ENCODE measurements at places on chromosomes 16 and 17.

GRCh38 chr17:42240201-42240600 is 36.0 kb downstream of the STAT5B start:
- peak; percentile 35 for DNase-seq

DNA sequence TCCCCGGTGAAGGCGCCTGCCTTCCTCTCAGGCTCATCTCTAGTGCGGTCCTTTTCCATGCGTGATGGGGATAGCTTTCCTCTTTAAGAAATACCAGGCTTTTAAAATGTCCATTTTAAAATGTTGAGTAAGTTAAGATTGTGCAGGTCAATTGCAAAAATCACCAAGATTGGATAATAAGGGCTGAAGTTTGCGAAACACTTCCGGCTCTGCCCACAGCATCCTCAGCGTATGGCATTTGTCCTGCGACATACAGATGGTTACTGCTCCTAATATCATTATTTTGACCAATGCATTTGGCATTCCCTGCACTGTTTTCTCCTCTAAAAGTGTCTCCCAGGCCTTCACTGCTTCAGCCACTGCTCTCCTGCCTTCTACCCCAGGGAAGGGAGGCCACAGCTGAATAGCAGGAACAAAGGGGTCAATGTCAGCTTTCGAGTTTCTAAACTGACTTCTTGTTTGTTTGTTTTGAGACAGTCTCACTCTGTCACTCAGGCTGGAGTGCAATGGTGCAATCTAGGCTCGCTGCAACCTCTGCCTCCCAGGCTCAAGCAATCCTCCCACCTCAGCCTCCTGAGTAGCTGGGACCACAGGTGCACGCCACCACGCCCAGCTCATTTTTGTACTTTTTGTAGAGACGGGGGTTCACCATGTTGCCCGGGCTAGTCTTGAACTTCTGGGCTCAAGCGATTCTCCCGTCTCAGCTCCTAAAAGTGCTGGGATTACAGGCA is 91.9 kb downstream of the CRISPLD2 start:
- peak; percentile 28 for DNase-seq

- no peak for DNase-seq
These were observed 12.6 kb downstream of the GRB7 start for GRCh38 chr17:39750131-39751015.

- DNase-seq, result peak; percentile 52
These were observed 12.4 kb downstream of the CCDC43 start for GRCh38 chr17:44677136-44677535.

- DNase-seq, result peak; percentile 16
These were observed 5.5 kb upstream of the KRT10 start for GRCh38 chr17:40827746-40828453.

DNA sequence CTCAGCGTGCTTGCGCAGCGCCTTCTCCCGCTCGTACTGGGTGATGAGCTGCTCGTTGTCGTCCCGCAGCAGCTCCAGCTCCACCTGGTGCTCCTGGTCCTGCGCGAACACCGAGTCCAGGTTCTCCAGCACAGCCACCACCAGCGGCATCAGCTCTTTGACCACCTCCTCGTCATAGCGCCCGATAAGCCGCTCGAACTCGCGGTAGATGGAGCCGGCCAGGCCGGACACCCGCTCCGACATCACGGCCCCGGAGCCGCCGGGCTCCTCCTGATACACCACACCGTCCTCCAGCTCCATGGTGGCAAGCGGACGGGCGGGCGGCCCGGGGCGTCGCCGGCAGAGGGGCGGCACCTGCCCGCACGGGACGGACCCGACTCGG is 320 bp downstream of the SPAG9 start:
- peak; percentile 37 for DNase-seq

DNA sequence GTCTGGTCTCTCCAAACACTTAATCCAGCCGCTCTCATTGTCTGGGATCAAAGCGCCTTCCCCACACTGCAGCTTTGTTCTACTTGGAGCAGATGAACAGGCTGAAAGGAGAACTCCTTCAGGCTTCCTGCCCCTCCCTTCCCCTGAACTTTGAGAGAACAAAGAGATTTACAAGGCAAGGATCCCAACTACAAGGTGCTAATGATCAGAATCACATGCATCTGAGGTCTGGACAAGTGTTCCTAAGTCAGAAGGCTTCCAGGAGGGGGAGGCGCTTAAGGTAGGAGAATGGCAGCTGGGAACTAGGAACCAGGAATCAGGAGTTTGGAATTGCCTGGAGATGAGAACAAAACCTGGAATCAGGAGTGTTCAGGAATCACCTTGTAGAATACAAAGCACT is 606.3 kb upstream of the CDH11 start:
- no peak for DNase-seq

GRCh38 chr16:57611181-57611580 is 17.2 kb upstream of the ADGRG1 start:
- peak; percentile 49 for DNase-seq

DNA sequence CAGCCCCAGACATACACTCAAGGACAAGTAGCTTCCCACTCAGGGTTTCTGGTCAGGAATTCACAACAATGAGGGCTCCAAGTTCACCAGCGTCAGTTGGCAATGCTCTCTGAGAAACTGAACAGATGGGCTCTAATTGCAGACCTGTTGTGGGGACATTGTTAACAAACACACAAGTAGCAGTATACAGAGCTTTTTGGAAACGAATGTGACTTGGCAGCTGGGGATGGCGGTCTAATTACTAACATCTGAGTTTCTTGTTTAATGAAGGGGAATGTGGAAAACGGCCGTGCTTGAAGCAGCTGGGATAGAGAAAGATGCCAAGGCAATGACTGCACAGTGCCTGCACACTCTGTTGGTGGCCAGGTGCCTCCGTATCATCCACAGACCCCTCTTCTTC is 316.1 kb upstream of the IRX3 start:
- peak; percentile 1 for DNase-seq

DNA sequence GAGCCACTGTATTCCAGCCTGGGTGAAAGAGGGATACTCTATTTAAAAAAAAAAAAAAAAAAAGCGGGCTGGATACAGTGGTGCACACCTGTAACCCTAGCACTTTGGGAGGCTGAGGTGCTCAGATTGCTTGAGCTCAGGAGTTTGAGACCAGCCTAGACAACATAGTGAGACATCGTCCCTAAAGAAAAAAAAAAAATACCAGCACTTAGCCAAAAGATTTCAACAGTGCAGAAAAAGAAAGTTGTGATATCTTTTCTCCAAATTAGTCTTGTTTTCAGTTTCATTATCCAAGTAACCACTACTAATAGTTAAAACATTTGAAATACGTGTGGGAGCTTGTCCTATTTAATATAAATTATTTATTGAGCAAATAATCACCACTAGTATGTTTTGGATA is 48.7 kb downstream of the TENT4B start:
- no peak for DNase-seq

- DNase-seq, result peak; percentile 44
These were observed 14.4 kb upstream of the ALDH3A1 start for GRCh38 chr17:19762515-19762961.

GRCh38 chr17:78748048-78748729 is 33.9 kb downstream of the CYTH1 start:
- no peak for DNase-seq

- peak; percentile 92 for DNase-seq
These were observed 2.1 kb downstream of the ACE start for GRCh38 chr17:63478814-63479494.

DNA sequence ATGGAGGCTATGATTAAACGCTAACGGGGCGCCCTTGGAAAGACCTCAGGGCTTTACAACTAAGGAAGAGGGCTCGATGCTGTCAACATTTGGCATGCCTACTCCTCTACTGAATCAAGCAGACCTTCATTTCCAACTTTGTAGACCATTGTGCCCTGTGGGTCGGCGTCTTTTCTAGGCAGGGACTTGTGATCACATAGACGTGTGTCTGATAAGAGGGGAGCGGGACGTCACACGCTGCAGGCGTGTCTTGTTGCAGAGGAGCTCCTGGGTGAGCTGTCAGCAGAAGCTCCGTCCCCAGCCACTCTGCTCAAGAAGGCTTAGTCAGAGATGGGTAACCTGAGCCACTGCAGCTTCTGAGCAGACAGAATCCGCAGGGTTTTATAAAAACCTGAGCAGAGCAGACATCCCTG is 2.8 kb downstream of the MAPK8IP3 start:
- DNase-seq, result peak; percentile 48

- no peak for DNase-seq
These were observed 11.2 kb downstream of the PRAC1 start for GRCh38 chr17:48711128-48711527.

DNA sequence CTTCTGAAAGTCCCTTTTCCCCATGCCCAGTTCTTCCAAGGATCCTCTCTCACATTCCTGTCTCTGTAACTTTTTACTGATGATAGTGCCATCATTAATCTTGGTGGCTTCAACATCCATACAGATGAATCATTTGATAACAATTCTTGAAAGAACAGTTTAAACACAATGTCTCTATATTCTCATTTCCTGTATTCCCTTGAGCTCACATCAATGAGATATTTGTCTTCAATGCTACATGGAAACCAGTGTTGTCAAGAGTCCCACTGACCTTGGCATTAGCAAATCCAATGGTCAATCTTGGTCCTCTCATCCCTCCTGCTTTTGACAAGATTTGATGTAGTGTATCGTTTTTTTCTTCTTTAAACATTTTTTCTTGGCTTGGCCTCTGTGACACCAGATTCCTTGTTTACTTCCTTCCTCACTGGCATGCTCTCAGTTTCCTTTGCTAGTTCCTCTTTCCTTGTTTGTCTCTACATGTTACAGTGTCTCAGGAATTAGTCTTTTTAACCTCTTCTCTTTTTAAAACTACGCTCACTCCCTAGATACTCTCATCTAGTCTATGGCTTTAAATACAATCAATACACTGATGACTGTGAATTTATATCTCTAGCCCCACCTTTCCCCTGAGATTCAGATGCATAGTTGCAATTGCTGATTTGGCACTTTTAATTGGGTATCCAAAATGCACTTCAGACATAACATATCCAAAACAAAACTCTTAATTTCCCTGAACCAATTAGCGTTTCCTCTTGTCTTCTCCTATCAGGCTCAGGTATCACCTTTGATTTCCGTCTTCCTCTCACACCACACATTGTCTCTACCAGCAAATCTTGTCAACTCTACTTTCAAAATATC is 134.0 kb downstream of the MYO1D start:
- DNase-seq, result peak; percentile 11

DNA sequence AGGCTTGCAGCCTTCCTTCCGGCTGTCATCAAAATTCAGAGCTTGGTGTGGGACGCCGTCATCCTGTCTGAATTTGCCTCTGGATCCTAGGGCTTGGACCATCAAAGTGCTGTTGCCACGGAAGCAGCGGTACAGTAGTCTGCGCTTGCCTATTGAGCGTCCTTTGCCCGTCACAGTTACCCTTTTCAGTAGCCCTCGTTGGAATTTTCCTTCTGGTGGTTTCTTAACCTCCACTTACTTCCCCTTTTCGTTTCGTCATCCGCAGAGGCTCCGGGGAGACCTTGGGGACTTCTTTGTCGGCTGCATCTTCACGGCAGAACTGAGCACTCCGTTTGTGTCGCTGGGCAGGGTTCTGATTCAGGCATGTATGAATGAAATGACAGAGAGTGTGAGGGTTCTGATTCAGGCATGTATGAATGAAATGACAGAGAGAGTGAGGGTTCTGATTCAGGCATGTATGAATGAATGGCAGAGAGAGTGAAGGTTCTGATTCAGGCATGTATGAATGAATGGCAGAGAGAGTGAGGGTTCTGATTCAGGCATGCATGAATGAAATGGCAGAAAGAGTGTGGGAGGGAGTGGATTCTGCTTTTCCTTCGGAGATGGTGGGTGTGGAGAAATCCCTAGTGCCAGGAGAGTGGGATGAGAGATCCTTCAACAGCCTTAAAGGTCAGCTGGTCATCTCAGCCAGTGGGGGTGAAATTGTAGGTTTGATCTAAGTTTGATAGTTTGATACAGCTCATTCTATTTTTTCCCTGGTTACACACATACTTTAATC is 8.0 kb downstream of the TLCD3A start:
- DNase-seq, result no peak

GRCh38 chr17:48024149-48025039 is 13.2 kb downstream of the COPZ2 start:
- peak; percentile 61 for DNase-seq

GRCh38 chr16:58099097-58099955 is 29.9 kb downstream of the CFAP20 start:
- DNase-seq, result no peak

DNA sequence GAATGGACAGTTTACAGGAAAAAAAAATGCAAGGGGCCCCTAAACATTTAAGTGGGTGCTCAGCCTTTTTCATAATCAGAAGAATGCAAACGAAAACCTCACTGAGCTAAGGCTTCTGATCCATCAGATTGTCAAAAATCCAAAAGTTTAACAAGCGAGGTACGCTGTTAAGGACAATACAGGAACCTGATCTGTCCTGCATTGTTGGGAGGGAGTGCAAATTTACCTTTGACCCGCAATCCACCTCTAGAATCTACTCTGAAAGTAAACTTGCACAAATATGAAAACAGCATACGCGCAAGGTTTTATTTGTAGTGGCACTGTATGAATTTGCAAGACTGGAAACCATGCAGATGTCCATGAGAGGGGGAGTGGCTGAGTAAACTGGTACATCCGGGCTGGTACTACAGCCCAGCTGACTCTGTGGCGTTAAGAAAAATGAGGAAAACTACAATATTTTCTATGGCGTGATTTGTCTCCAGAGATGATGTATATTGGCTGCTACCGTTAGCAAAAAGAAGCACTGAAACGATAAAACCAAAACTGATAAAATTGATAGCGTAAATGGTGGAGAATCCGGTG is 28.8 kb upstream of the ST6GALNAC1 start:
- no peak for DNase-seq

DNA sequence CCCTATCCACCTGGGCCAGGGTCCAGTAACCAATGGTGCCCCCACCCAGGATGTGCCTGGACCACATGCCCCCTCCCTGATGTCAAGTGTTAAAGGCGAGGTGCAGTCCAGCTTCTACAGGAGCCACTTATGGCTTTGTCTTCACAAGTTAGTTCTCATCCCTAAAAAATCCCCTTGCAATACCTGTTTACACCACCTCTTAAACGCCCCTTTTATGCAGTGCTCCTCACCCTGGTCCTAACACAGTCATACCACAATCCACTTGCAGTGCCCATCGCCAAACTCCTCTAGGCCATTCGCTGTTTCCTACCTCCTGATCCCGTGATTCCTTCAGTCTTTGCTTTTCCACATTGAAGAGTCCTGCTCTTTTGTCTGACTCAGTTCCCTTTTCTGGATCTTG is 7.1 kb downstream of the GLYR1 start:
- DNase-seq, result no peak

GRCh38 chr17:8091033-8091687 is 3.6 kb upstream of the ALOX12B start:
- DNase-seq, result no peak

DNA sequence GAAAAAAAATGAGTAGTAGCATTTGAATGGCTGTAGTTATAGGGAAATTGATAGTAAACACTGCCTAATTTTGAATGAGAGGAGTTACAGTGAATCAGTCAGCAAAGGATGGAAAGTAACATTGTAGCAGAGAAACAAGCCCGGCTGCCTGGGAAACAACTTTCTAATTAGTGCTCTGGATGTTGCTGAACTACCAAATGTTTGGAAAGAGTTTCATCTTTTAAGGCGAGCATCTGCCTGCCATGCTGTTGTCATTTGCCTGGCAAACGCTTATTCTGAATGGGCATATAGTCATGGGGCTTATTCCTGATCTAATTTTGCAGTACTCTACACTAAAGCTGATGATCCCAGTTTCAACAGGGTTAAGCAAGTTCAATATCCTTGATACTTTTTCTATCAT is 138.6 kb downstream of the CDH11 start:
- DNase-seq, result no peak

GRCh38 chr17:27939474-27940465 is 46.6 kb upstream of the LYRM9 start:
- DNase-seq, result no peak

GRCh38 chr17:35041390-35041789 is 22.1 kb downstream of the RFFL start:
- no peak for DNase-seq

- DNase-seq, result no peak
These were observed 126.6 kb upstream of the SDK2 start for GRCh38 chr17:73770849-73771229.

GRCh38 chr17:61221597-61222471 is 177.8 kb upstream of the TBX2 start:
- DNase-seq, result no peak

All from fibroblast of lung (primary cell).